Activated CD4-positive, alpha-beta T cell treated with anti-CD3 and anti-CD28 coated beads, Interleukin-2, amount 10 ng/mL, durations not matched to agents 24 days and 14 days (primary cell): ENCODE measurements at places on chromosomes 7 and 10.

GRCh38 chr10:12807096-12807755 is 194.3 kb downstream of the CCDC3 start:
- H3K36me3 ChIP-seq, result no peaks in the 10 kb centered on the region
- no peak overlapping the region for H3K27ac ChIP-seq
- DNase-seq, result no peak
- no peaks in the 10 kb centered on the region for H3K27me3 ChIP-seq

DNA sequence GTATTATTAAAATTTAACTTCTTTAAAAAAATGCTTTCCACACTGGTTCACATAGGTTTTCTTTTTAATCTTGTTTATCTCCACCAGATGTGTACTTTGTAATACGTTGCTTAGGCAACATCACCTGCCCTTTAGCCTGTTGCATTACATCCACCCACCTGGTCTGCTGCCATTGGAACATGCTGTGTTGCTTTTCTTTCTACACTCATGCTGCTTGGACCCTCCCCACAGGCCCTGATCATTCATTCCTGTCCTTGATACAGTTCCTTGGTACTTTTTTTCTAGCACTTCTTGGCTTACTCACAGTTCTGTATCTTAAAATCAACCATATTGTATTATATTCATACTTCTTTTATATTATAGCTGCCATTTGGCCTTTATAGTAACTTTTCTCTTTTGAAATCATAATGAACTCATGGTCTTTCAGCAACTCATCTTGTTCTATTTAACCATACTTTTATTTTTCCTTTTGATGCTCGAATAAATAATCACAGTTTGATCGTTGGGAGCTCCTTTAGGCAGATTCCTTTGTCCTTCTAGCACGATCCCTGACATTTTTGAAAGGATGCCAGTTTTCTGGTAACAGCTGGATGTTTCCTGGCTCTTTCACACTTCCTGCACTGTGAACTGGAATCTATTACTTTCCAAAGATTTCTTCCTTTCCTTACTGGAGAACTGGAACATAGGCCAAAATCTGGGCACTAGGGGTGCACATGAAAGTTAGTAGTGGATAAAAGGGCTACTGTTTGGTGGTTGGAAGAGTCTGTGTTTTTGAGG is 125.1 kb downstream of the CDK14 start:
- H3K4me3 ChIP-seq, result no peak overlapping the region
- no peaks in the 10 kb centered on the region for H3K27me3 ChIP-seq
- no peaks in the 10 kb centered on the region for H3K4me1 ChIP-seq

GRCh38 chr10:7285522-7286322 is 125.1 kb downstream of the SFMBT2 start:
- H3K4me1 ChIP-seq, result peaks cover 15% of the 10 kb centered on the region
- no peaks in the 10 kb centered on the region for H3K27me3 ChIP-seq
- no peak for DNase-seq
- H3K36me3 ChIP-seq, result peaks cover 32% of the 10 kb centered on the region

DNA sequence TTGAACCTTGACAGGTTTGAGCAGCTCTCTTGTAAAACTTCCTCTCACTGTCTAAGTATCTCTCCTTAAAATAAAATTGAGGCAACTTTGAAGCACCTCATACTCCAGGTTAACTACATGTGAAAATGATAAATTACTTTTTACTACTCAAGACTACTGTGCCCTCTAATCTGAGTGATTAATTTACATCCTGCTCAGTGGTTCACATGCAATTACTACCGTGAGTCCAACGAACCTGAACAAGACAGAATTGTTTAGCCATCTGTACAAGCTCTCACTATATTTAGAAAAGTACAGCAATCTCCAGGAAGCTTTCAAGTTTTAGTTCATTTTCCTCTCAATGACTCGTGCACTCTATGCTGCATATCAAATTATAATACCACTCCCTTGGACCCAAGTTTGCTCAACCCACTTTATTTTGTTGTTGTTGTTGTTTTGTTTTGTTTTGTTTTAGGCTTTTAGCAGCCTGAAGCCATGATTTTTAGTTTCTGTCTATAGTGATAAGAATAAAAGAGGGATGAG is 21.2 kb downstream of the PDE1C start:
- H3K27me3 ChIP-seq, result no peaks in the 10 kb centered on the region
- no peaks in the 10 kb centered on the region for H3K36me3 ChIP-seq
- no peak overlapping the region for H3K4me3 ChIP-seq
- DNase-seq, result no peak
- no peaks in the 10 kb centered on the region for H3K4me1 ChIP-seq
- no peak overlapping the region for H3K27ac ChIP-seq

DNA sequence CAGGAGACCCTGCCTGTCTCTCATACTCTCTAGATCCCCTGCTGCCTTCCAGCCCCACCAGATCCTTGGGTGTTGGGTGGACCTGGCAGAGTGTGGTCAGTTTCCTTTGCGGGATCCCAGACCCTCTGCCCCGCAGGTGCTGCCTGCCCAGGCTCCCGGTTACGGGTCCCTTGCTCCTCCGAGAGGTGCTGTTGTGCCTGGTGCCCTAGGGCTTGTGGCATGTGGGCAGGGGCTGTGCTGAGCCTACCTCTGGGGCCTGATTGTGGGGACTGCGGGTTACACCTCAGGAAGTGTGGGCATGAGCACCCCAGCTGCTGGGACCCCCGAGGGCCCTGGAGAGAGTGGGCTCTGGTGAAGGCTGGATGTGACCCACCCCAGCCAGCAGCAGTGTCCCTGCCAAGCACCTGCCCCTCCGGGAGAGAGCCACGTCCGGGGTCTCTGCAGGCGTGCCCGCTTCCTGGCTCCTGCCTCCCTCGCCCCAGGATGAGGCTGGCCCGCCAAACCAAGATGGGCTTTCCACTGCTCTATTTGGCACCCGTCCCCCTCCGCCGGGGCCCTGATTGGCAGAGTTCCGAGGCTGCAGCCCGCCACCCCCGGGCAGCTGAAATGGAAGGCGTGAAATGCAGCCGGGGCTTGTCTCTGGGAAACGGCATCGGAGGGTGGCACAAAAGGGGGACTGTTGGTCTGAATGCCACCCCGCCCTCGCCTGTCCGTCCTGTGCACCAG is 17.0 kb downstream of the CLIP2 start:
- peak overlapping the region; percentile 15 for H3K4me3 ChIP-seq
- DNase-seq, result no peak
- no peaks in the 10 kb centered on the region for H3K36me3 ChIP-seq

- no peak overlapping the region for H3K27ac ChIP-seq
- no peaks in the 10 kb centered on the region for H3K36me3 ChIP-seq
- no peaks in the 10 kb centered on the region for H3K4me1 ChIP-seq
- H3K4me3 ChIP-seq, result no peak overlapping the region
- H3K27me3 ChIP-seq, result no peaks in the 10 kb centered on the region
These were observed 549.6 kb downstream of the HTR7 start for GRCh38 chr10:90308223-90308622.

DNA sequence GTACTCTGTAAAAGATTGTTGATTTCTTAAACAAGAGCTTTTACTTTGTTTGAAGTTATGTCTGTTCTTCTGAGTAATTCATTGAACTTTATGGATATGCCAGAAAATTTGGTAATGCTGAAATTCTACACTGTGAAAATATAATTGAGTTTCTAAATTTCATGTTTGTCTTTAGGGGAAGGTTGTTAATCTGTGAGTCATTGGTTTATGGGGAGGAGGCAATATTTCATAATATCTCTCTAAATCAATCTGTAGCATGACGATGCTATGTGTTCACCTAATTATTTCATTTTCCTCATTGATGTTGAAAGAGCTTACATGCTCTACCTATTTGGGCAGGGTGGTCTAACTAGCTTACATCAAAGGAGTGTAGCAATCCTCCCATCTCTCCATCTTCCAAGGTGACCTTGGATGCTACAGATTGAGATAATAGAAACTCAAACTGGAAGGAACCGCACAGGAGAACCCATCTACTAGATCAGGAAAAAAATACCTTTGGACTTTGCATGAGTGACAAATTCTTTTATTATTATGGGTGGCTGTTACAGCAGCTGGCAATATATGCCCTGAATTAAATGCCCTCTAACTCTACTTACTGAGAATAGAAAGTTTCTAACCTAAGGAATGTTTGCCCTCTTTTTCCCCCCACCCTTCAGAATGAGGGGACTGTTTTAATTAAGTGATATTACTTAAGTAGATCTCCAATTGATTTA is 8.4 kb upstream of the SNX13 start:
- H3K36me3 ChIP-seq, result no peaks in the 10 kb centered on the region
- no peak overlapping the region for H3K4me3 ChIP-seq
- peaks cover 22% of the 10 kb centered on the region for H3K4me1 ChIP-seq
- no peak overlapping the region for H3K27ac ChIP-seq
- H3K27me3 ChIP-seq, result peaks cover 25% of the 10 kb centered on the region

DNA sequence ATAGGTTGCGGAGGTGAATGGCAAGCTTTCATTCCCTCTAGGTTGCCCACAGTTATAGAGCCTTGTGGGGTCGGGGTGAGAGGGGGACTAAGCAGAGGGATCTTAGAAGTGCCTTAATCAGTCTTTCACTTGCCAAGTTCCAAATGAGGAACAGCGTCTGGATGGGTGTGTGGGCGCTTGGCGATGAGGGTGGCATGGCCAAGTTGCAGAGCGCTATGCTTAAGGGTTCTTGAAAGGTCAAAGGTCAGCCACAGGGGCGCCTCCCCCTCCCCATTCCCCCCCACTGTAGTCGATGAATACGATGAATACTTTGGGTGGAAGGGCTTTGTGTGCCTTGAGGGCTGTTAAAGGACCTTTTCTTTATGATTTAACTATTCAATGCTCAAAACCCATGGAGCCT is 185.0 kb downstream of the TCF7L2 start:
- no peaks in the 10 kb centered on the region for H3K36me3 ChIP-seq
- H3K4me1 ChIP-seq, result no peaks in the 10 kb centered on the region
- no peak overlapping the region for H3K27ac ChIP-seq
- H3K4me3 ChIP-seq, result no peak overlapping the region
- peaks cover 9% of the 10 kb centered on the region for H3K27me3 ChIP-seq

DNA sequence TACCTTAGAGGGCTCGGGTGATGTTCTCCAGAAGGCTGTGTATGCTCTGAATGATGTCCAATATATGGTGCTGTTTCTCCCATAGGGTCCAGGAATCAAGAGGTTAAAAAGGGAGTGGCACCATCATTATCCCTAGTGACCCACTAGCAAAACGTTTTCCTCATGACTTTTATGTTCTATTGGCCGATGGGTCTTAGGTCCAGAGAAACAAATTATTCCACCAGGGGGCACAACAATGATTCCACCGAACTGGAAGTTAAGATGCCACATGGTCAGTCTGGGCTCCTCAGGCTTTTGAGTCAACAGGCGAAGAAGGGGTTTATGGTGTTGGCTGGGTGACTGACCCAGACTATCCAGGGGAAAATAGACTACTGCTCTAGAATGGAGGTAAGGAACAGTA is 256.1 kb downstream of the COBL start:
- DNase-seq, result no peak
- H3K4me1 ChIP-seq, result no peaks in the 10 kb centered on the region
- no peak overlapping the region for H3K4me3 ChIP-seq
- no peaks in the 10 kb centered on the region for H3K27me3 ChIP-seq

DNA sequence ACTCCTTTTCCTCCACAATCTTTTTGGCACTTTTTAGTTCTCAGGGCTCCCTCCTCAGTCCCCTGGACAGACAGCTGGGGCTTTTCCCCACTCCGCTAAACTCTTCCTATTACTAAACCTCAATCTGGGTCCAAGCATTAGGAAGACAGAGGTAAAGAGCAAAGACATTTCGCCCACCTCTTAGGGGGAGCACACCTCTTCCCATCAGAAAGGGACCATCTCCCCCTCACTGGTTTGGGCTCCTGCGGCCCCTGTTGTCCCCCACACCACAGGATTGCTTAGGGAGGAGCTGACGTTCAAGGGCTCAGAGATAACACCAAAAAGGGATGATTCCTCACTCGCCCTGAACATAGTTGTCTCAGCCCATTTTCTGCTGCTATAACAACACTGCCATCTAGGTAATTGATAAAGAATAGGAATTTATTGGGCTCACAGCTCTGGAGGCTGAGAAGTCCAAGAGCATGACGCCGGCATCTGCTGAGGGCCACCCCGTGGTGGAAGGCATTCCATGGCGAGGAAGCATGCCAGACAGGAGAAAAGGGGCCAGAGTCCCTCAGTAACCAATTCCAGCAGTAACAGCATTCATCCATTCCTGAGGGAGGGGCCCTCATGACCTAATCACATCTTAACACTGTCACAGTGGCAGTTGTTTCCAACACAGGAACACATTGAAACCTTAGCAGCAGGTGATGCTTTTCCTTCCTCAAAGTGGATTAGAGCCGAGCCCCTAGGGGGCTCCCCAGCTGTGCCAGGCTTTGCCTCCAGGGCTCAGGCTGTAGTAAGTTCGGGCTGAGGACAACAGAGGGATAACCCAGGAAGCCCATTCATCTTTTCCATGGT is 209.6 kb downstream of the EBF3 start:
- H3K27me3 ChIP-seq, result peaks cover 2% of the 10 kb centered on the region
- no peak overlapping the region for H3K27ac ChIP-seq
- H3K36me3 ChIP-seq, result no peaks in the 10 kb centered on the region
- H3K4me3 ChIP-seq, result no peak overlapping the region
- peak; percentile 23 for DNase-seq

DNA sequence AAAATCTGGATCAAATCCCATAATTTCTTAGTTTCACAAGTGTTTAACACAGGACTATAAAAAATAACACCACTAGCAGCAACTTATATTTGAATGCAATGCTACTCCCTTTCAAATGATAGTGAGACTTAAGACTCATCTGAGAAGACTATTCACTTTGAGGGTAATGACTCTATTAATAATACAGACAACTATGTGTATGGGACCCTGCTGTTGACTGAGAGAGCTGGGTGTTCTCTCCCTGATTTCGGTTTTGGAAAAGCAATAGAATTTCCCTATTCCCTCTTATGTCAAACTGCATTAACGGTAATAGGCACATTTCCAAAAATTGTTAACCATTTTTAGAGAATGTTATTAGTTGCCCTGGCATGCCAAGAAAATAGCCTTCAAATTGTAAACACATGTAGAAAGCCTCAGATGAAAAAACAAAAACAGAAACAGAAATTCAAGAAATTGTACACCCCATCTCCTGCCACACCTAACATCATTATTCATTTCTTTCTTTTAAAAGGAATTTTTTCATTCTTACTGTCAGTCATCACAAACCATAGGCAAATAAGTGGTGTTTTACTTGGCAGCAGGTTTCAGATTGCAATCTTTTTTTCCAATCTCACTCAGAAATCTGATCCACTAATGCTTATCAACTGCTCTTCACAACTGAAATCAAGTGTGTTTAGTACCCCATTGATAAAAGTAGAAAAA is 153.7 kb downstream of the TFPI2 start:
- no peaks in the 10 kb centered on the region for H3K36me3 ChIP-seq
- H3K27me3 ChIP-seq, result no peaks in the 10 kb centered on the region
- DNase-seq, result no peak
